ENCODE measurements at places on chromosomes 12 and 14.

GRCh38 chr14:55000381-55000780 is 26.5 kb downstream of the WDHD1 start:
- no peak overlapping the region for H3K27ac ChIP-seq
- H3K27me3 ChIP-seq: no peaks in the 10 kb centered on the region
- no peaks in the 10 kb centered on the region for H3K4me1 ChIP-seq
- DNase-seq: no peak
- H3K36me3 ChIP-seq: peaks cover 1% of the 10 kb centered on the region
- no peak overlapping the region for H3K4me3 ChIP-seq

DNA sequence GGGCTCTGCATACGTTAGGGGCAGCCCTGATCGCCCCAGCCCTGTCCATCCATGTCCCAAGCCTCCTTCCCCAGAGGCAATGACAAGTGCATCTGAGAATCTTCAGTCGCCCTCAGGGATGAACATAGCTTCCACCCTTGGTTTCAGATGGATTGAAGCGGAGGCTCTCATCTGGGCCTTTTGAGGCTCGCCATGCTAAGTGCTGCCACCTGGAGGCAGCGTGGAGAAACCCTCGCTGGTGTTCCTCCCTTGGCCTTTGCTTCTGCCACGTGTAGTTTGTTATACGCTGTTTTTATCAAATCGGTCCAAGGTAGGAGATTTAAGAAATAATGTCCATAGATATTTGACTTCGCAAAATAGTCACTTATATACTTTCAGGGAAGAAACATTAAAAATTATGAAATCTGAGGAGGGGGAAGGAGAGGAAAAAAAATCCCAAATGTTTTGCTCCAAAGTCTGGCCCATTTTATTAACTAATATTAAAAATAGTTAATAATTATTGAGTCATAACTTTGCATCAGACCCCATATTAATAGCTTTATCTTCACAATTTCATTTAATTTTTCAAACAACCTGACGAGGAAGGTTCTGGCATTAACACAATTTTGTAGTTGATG is 28.8 kb upstream of the LRRC10 start:
- no peak overlapping the region for H3K27ac ChIP-seq
- DNase-seq: peak; percentile 75
- H3K4me1 ChIP-seq: no peaks in the 10 kb centered on the region
- no peak overlapping the region for H3K4me3 ChIP-seq
- H3K36me3 ChIP-seq: no peaks in the 10 kb centered on the region

GRCh38 chr12:72146495-72146894 is 125.7 kb upstream of the TRHDE start:
- no peak overlapping the region for H3K27ac ChIP-seq
- H3K4me1 ChIP-seq: no peaks in the 10 kb centered on the region
- no peak for DNase-seq
- H3K36me3 ChIP-seq: no peaks in the 10 kb centered on the region
- no peak overlapping the region for H3K4me3 ChIP-seq
- no peaks in the 10 kb centered on the region for H3K27me3 ChIP-seq

DNA sequence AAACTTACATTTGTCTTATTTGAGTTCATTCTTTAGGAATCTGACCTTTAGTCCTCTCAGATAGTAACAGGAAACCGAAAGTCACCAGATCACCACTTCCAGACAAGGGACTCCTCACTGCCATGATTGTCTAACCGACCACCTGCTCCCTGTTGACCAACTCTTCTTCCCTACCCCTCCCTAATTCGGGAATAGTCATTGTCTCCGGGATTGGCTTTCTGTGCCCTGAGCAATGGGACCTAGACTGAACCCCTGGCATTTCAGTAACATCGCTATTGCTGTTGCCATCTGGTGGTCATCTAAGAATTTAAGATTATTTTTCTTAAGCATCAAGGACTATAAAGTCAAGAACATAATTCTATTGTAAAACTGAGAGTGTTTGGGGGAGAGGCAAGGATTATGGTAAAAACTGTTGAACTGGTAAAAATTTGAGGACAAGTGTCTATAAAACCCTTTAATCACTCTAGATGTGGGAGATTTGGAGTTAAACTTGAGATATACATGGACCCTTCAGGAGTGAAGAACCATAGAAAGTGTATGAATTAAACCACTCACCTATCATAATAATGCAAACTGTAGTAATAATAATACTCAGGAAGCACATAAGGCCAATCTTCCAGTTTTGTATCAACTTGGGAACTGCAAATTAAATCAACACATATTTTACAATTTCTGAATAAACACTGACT is 6.3 kb downstream of the CLEC2A start:
- no peaks in the 10 kb centered on the region for H3K36me3 ChIP-seq
- H3K27me3 ChIP-seq: no peaks in the 10 kb centered on the region
- no peak overlapping the region for H3K4me3 ChIP-seq
- no peaks in the 10 kb centered on the region for H3K4me1 ChIP-seq

DNA sequence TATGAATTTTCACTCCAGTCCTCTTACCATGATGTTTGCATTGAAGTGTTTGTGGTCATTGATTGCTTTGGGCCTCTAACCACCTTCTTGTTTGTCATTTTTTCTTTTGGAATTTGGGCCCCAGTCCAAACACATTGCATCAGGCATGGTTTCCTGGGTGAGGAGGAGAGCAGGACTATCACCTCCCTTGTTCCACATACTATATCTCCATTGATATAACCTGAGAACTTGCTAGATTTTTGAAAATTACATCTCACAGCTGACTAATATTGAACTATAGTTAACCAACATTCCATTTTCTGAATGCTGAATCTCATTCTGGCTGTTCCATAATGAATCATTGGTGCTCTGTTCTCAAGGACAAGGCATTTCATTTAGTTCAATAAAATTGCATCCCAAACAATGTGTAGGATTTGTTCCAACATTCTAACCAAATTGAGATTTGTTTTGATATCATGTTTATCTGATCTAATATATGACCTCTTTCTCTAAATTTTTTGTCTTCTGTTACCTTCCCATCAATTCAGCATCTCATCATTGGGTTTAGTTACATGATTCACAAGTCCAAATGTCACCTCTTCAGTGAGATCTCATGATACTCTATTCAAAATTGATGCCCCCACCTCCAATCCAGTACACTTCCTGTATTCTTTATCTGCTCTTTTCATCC is 329.0 kb downstream of the ZFP36L1 start:
- no peak overlapping the region for H3K27ac ChIP-seq
- no peaks in the 10 kb centered on the region for H3K27me3 ChIP-seq
- H3K4me1 ChIP-seq: peaks cover 52% of the 10 kb centered on the region
- no peak overlapping the region for H3K4me3 ChIP-seq

GRCh38 chr12:56874821-56875220 is 59.4 kb downstream of the SDR9C7 start:
- peaks cover 10% of the 10 kb centered on the region for H3K4me1 ChIP-seq
- no peak overlapping the region for H3K27ac ChIP-seq
- H3K27me3 ChIP-seq: no peaks in the 10 kb centered on the region
- no peak overlapping the region for H3K4me3 ChIP-seq

GRCh38 chr12:121520586-121521086 is 60.2 kb downstream of the KDM2B start:
- no peak for DNase-seq

DNA sequence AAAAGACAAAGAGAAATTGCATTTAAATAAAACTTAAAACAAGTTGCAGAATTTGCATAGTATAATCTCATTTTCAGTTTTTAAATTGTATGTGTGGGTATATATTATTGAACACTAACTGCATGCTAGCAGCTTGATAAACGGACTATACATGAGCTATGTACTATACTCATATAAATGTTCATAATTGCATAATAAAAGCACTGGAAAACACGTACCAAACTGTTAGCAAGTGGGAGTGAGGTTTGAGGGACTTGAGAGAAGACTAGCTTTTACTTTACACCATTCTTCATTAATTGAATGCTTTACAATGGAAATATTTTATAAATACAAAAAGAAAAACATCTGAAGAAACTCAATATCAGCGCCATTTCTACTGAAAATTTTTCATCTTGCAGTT is 32.2 kb upstream of the MDM1 start:
- H3K4me1 ChIP-seq: peaks cover 9% of the 10 kb centered on the region
- DNase-seq: no peak
- no peaks in the 10 kb centered on the region for H3K36me3 ChIP-seq
- peak overlapping the region; percentile 89 for H3K27ac ChIP-seq

GRCh38 chr12:47084172-47084571 is 4.4 kb upstream of the AMIGO2 start:
- H3K4me1 ChIP-seq: peaks cover 12% of the 10 kb centered on the region
- no peaks in the 10 kb centered on the region for H3K36me3 ChIP-seq
- no peaks in the 10 kb centered on the region for H3K27me3 ChIP-seq
- H3K27ac ChIP-seq: no peak overlapping the region
- no peak overlapping the region for H3K4me3 ChIP-seq
- no peak for DNase-seq

DNA sequence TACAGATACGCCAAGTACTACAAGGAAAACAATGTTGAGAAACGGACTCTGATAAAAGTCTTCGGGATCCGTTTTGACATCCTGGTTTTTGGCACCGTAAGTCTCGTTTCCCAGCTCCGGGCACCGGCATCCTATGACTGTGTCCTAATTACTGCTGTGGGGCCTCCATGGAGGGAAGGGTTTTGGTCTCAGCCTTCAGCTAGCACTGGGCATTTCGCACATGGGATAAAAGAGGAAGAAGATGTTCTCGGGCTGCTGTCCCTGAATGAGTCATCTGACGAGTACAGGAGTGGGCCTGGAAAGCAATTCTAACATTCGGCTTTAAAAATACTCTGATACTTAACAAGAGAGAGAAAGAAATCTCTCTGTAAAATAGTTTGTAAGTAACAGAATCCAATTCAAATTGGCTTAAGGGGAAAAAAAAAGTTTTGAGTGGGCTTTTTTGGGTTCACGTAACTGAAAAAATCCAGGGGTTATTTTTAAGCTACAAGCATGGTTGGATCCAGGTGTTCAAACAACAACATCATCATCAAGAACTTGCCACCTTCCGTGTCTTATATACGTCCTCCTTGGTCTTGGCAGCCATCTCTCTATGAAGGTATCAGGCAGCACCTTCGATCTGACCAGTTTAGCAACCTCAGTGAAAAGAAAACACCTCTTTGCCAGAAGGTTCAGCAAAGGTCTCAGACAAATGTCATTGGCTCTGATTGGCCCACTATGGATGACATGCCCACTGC is 34.4 kb upstream of the P2RX4 start:
- no peak overlapping the region for H3K27ac ChIP-seq
- no peak overlapping the region for H3K4me3 ChIP-seq
- peaks cover 4% of the 10 kb centered on the region for H3K4me1 ChIP-seq
- no peaks in the 10 kb centered on the region for H3K27me3 ChIP-seq
- no peak for DNase-seq

GRCh38 chr12:75705749-75706711 is 194.6 kb upstream of the KRR1 start:
- no peak for DNase-seq
- H3K36me3 ChIP-seq: no peaks in the 10 kb centered on the region
- H3K4me3 ChIP-seq: no peak overlapping the region
- H3K27ac ChIP-seq: no peak overlapping the region
- peaks cover 5% of the 10 kb centered on the region for H3K4me1 ChIP-seq

GRCh38 chr12:16159571-16159970 is 117.9 kb downstream of the SLC15A5 start:
- H3K4me1 ChIP-seq: 0 out of 2 replicates have a peak, but pooled peaks cover 3% of the 10 kb centered on the region
- no peak overlapping the region for H3K4me3 ChIP-seq
- no peaks in the 10 kb centered on the region for H3K27me3 ChIP-seq
- no peaks in the 10 kb centered on the region for H3K36me3 ChIP-seq

- H3K27ac ChIP-seq: no peak overlapping the region
- H3K36me3 ChIP-seq: no peaks in the 10 kb centered on the region
- no peak for DNase-seq
- no peak overlapping the region for H3K4me3 ChIP-seq
- H3K4me1 ChIP-seq: peaks cover 8% of the 10 kb centered on the region
Observed at GRCh38 chr12:95637471-95638155, 86.3 kb upstream of the USP44 start.

- H3K4me3 ChIP-seq: no peak overlapping the region
- no peak overlapping the region for H3K27ac ChIP-seq
- no peak for DNase-seq
Observed at GRCh38 chr12:113724794-113725556, 241.2 kb downstream of the RBM19 start.

Measured in Caco-2 (cell line).